ENCODE measurements at places on chromosomes 7 and 10.

DNA sequence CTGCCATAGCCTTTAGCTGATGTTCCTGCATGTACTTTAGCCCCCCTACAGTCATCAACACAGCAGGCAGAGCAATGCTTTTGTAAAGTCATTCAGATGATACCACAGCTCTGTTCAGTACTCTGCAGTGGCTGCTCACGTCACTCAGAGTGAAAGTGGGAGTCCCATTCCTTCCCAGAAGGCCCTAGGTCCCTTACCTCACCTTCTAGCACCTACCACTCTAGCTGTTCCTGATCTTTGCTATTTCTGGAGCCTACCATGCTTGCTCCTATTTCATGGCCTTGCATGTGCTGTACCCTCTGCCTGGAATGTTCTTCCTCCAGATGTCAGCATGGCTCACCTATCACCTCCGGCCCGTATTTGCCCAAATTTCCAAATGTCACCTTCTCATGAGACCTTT is 94.4 kb upstream of the PRR15 start:
- DNase-seq = no peak

- DNase-seq = no peak
These were observed 659.8 kb upstream of the FOXK1 start for GRCh38 chr7:4022265-4022664.

GRCh38 chr7:30303312-30304039 is 19.1 kb downstream of the ZNRF2 start:
- DNase-seq = no peak

- DNase-seq = no peak
These were observed 156.2 kb upstream of the LYZL1 start for GRCh38 chr10:29132551-29133111.

- DNase-seq = no peak
These were observed 35.5 kb downstream of the PFKP start for GRCh38 chr10:3102720-3103427.

GRCh38 chr10:67883710-67884312 is 645 bp upstream of the SIRT1 start:
- no peak for DNase-seq

- no peak for DNase-seq
These were observed 84.7 kb downstream of the MAPK8 start for GRCh38 chr10:48390933-48391845.

DNA sequence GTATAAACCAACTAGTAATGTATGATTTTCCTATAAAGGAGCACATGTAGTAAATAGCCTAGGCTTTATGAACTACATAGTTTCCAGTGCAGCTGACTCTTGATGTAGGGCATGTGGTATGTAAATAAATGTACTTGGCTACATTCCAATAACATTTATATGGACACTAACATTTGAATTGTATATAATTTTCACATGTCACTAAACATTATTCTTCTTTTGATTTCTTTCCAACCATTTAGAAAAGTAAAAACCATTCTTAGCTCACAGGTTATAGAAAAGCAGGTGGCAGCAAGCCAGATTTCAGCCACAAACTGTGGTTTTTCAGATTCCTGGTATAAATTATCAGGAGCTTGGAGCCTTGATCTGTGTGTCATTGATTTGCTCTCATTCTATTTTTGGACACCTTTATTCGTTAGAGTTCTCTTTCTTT is 1182.0 kb downstream of the CNTNAP2 start:
- DNase-seq = peak; percentile 14

DNA sequence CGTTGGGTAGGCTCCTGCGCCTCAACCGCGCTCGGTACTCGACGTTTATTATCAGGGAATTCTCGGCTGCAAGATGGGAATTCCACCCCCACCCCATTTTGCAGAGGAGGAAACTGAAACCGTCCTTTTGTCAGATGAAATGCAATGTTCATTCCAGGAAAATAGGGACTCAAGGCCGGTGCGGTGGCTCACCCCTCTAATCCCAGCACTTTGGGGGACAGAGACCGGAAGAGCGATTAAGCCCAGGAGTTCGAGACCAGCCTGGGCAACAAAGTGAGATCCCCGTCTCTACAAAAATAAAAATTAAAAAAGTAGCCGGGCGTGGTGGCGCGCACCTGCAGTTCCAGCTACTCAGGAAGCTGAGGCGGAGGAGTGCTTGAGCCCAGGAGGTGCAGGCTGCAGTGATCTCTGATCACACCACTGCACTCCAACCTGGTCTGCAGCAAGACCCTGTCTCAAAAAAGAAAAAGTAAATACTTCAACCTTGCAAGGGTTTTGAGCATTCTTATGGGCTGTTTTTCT is 720 bp upstream of the RFC2 start:
- DNase-seq = no peak

- no peak for DNase-seq
These were observed 2.4 kb downstream of the TPST1 start for GRCh38 chr7:66207540-66207939.

DNA sequence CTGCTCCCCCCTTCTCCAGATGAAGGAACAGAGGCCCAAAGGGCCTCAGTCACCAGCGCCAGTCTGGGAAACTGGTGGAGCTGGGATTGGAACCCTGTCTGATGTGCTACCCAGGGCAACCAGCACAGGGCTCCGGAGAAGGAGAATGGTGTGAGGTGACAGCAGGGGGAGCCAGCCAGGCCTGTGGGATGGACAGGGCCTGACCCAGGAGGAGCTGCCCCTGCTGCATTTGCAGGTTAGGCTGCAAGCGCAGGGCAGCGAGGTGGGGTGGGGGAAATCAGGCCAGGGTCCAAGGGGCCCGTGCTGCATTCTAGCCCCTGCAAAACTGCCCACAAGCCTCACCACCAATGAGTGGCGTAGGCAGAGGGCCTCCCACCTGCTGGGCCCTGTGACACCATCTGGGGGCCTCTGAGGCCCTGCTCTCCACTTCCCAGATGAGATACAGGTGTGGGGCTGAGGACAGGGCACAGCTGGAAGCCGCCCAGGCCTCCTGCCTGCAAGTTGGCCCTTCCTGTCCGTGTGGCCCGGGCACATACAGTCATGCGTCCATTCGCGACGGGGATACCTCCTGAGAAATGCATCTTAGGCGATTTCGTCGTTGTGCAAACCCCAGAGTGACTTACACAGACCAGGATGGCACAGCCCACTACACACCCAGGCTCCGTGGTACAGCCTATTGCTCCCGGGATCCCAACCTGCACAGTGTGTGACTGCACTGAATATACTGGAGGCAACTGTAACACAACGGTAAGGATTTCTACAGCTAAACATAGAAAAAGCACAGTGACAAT is 45.3 kb downstream of the RASGEF1A start:
- DNase-seq = no peak

GRCh38 chr7:30087371-30087770 is 47.4 kb upstream of the MTURN start:
- DNase-seq = no peak

DNA sequence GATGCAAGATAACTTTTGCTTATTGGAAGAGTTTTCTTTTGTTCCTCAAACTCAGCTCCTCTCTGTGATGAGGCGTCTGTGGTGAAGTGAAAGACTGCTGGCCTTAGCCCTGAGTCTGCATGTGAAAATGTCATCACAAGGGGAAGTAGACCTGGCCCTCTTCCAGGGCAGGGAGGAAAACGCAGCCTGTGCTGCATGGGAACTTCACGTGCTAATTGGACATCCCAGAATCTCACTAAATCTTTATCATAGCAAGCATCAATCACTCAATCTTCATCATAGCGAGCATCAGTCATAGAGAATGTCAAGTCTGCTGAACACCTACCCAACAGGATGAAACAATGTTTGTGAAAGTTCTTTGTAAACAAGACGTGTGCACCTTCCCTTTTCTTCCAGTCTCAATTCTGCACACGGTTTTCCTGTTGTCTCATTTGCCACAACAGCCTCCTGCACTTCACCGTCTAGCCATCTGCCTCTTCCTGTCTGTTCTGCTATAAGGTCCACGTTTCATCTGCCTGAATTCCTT is 314.6 kb downstream of the FRMD4A start:
- no peak for DNase-seq

- no peak for DNase-seq
These were observed 259.0 kb downstream of the GRM8 start for GRCh38 chr7:126993626-126994213.

Measured in HS-27A (cell line).